AG04449 (cell line): ENCODE measurements at places on chromosomes 2 and 18.

DNA sequence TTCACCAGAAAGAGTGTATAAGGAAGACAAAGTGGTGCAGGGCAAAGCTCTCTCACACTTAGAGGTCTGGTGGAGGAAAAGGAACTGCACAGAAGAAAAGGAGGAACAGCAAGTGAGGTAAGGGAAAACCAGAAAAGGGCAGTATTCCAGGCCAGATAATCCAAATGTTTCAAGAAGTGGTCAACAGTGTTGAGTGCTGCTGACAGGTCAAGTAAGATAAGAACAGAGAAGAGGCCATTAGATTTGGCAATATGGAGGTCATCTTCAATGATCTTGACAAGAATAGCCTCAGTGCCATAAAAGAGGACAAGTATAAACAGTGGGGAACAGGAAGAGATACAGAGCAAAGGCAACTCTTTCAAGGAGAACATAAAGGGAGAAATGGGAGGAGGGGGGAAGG is 15.0 kb downstream of the ADD2 start:
- no peak for DNase-seq

DNA sequence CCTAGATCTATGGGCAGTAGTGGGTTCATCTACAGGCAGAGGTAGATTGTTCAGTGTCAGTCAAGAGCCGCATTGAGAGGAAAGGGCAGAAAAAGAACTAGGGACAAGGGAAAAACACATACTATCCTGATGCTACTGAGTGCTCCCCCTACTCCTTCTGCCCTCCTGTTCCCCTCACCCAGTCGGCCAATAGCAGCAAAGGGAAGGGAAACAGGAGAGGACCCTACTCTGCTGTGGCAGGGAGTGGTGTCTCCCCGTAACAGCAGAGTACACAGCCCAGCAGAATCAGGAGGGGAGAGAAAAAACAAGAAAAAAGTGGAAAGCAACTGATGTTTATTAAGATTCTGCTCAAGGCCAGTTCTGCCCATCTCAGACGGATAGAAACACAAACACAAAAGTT is 136.1 kb upstream of the CCDC150 start:
- DNase-seq: no peak

- no peak for DNase-seq
Measured at GRCh38 chr2:102057502-102058292, 65.9 kb downstream of the IL1R2 start.

- no peak for DNase-seq
Measured at GRCh38 chr2:23327887-23328286, 57.1 kb upstream of the KLHL29 start.
